ENCODE measurements at places on chromosomes 4 and X.

GRCh38 chr4:41683326-41683725 is 65.2 kb downstream of the PHOX2B start:
- peak; percentile 36 for DNase-seq

DNA sequence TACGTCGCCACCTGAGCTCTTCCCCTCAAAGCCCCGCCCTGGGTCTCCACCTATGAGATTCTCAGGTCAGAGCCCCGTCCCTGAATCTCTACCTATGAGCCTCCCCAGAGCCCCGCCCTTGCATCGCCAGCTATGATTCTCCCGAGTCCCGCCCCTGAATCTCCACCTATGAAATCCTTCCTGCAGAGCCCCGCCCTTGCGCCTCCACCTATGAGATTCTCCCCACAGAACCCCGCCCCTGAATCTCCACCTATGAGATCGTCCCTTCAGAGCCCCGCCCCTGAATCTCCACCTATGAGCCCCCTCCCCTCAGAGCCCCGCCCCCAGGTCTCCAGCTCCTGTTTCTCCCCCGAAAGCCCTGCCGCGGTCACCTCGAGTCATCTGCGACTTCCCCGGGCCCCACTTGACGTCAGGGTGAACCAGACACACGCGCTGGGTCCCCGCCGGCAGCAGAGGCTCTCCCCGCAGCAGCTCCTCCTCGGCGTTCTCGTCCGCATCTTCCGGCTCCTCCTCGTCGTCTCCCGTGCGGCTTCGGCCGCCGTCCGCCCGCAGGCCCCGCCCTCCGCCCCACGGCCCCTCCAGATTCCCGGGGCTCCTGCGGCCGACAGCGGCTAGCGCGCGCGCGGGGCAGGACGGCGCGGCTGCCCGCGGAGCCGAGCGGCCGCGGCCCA is 393 bp downstream of the GTPBP6 start:
- peak; percentile 98 for DNase-seq

DNA sequence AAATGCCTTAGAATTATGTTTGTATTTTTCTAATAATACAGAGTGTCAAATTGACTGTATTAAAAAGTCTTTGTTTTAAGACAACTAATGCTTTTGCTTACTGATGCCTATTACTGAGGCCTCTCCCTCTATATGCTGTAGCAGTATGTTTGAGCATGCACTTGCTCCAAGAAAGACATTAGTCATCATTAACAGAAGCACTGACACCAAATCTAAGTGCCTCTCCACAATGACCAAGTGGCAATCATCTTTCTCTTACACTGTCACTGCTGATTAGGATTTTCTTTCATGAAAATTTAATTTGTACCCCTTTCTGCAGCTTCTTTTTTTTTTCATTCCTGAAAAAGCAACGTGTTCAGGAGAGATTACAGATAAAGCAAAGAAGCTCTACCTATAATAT is 11.1 kb upstream of the MAB21L2 start:
- DNase-seq = no peak

- DNase-seq = no peak
These were observed 154.5 kb downstream of the ATP10D start for GRCh38 chr4:47639531-47639930.

DNA sequence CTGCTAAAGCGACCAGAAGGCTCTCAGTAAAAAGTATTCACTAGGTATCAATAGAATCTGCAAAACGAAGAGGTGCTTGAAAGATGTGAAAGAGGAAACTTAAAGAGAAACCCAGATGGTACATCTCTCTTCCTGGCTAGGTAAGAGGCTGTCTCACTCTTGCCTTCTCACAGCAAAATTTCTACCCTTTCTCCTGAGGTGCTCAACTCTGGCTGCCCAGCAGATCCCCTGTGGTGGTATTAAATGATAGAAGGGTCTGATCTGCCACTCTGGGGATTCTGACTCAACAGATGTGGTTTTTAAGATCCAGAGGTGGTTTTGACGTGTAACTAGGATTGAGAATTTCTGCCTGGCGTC is 14.9 kb upstream of the TSPAN5 start:
- DNase-seq = no peak

- DNase-seq = no peak
These were observed 7.5 kb upstream of the RNF4 start for GRCh38 chr4:2461246-2461960.

- DNase-seq = no peak
These were observed 88.7 kb upstream of the PLAC1 start for GRCh38 chrX:134747006-134747405.

- DNase-seq = peak; percentile 89
These were observed 21.4 kb downstream of the SPINK2 start for GRCh38 chr4:56799824-56800756.

DNA sequence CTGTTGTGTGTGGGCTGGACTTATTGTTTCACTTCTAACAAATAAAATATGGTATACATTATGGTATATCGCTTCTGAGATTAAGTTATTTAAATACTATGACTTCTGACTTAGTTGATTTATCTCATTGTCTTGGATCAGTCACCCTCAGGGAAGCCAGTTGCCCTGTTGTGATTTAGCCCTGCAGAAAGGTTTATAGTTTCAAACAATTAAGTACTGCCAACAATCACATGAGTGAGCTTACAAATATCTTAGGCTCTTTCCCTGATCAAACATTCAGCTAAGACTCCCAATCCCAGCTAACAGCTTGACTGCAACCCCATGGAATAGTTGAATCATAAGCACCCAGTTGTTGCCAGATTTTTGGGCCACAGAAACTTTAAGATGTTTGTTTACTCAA is 85.4 kb downstream of the MAGEC1 start:
- DNase-seq = no peak

GRCh38 chr4:178037459-178038214 is 595.4 kb upstream of the AGA start:
- no peak for DNase-seq

DNA sequence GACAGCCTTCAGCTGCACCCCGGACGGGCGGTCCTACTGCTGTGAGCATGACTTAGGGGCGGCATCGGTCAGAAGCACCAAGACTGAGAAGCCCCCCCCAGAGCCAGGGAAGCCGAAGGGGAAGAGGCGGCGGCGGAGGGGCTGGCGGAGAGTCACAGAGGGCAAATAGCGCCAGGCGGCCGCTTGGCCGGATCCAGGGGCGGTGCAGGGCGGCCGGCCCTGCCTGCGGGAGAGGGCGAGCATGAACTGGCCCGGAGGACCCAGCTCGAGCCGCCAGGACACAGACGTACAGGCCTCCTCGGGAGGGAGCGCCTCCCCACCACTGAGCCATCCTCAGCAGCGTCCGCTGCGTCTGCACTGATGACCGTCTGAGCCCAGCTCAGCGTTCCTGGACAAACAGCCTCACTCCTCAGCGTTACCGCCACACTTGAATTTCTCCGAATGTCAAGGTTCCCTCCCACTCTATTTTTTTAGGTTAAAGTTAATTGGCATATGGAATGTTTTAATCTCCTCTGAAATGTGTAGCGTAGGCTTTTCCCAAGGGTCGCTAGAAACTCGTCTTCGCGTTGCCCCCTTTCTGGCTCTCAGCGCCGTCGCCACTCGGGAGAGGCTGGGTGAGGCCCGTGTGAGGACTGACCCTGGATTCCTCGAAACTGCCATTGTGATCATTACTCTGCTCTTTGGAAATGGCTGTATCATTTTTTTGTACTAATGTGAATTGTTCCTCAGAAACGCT is 29.9 kb downstream of the NELFA start:
- DNase-seq = no peak

DNA sequence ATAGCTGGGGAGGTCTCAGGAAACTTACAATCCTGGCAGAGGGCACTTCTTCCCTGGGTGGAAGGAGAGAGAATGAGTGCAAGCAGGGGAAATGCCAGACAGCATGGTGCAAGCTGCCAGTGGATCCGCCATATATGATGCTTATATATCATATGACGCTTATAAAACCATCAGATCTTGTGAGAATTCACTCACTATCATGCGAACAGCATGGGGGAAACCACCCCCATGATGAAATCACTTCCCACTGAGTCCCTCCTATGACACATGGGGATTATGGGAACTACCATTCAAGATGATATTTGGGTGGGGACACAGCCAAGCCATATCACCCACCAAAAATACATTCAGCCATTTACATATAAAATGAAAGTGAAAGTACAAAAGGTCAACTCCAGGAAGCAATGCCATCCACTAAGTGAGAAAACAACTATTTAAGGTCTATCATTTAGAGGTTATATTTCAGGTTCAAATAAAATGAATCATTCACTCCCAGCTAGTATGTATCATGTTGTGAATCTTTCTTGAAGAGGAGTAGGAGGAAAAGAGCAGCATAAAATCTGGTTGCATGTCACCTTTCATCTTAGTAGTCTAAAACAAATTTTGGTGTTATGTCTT is 20.3 kb upstream of the DYNLT3 start:
- no peak for DNase-seq

- DNase-seq = no peak
These were observed 4.0 kb upstream of the KCNIP4 start for GRCh38 chr4:21952549-21952948.

- DNase-seq = no peak
These were observed 16.2 kb downstream of the SPOCK3 start for GRCh38 chr4:167218022-167218608.

- DNase-seq = no peak
These were observed 5.4 kb downstream of the GABRQ start for GRCh38 chrX:152642931-152643564.

DNA sequence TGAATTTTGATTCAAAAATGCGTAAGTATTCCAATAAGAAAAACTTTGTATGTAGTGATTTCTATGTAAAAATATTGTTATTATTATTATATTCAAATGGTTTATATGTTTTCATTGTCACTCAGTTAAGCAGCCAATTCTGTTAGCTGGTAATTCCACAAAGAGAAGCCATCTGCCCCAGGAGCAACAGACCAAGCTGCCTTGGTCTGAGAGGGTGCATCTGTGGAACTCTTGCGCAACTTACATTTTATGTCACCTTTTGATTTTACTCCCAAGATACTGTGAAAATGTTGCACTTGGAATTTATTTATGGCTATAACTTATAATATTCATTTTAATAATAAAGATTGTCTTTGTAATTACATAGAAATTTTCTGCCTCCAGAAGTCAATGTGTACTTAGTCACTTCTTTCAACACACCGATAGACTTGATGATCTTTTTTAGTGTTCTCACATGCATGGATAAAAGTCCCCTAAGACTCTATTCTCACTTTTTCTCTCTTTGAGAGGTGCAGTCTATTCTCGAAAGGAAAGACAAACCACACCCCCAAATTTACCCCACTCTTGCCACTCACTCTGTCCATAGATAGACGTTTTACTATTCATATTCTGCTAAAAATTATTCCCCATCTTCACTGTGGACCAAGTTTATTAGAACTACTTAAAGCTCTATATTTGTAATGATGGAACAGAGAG is 30.6 kb downstream of the GPR174 start:
- DNase-seq = no peak

GRCh38 chr4:168744021-168744420 is 247.2 kb downstream of the PALLD start:
- no peak for DNase-seq

GRCh38 chrX:1450361-1451161 is 2.1 kb downstream of the ASMTL start:
- DNase-seq = no peak

GRCh38 chrX:133849676-133850075 is 135.7 kb downstream of the GPC3 start:
- DNase-seq = no peak

- DNase-seq = peak; percentile 29
These were observed 1414.7 kb upstream of the TENM3 start for GRCh38 chr4:180828455-180829018.

DNA sequence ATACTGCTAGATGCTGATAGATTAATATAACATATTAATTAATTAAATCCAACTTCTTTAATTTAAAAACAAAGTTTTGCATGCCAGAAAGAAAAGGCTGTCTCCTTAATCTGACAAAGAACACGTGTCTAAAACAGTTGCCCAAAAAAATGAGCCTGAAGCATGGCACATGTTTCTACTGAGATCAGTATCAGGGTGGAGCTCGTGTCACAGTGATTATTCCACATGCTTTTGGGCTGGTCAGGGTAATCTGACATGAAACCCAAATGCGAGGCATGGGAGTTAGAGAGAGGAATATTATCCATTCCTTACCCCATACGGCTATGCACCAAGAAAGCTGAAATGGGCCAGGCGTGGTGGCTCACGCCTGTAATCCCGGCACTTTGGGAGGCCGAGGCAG is 79.4 kb upstream of the ADRA2C start:
- DNase-seq = peak; percentile 10

- no peak for DNase-seq
These were observed 32.4 kb upstream of the SLAIN2 start for GRCh38 chr4:48308901-48309300.

- DNase-seq = no peak
These were observed 132.8 kb downstream of the DCLK2 start for GRCh38 chr4:150211016-150211415.

- no peak for DNase-seq
These were observed 83.6 kb downstream of the ANAPC10 start for GRCh38 chr4:145014365-145014764.

DNA sequence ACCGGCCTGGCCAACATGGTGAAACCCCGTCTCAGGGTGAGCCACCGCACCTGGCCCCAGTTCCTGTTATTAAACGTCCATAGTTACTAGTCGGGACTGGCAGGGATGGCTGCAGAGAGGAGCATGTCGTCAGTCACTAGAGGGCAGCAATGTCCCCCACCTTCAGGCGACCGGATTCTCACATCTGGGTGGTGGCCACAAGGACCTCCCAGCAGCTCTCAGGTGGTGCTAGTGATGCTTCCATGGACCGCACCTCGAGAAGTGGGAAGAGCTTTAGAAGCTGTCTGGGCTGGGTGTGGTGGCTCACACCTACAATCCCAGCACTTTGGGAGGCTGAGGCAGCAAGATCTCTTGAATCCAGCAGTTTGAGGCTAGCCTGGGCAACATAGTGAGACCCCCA is 13.3 kb upstream of the IL3RA start:
- DNase-seq = peak; percentile 81

DNA sequence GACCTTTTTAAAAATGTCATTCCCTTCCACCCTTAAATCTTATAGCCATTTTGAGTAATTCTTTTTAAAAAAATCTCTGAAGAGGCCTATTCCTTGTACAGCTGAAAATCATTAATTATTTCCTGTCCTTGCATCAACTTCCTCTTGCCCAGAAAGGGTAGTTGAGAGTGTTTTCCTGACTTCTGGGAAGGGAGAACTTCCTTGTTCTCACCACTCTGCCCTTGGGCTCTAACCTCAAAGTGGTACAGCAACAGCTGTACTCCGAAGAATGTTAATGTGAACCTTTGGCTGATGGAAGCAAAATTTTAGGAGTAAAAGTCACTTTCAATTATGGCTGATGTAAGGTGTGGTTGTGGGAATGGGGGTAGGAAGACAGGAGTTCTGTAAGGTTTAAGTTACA is 15.1 kb upstream of the FABP2 start:
- DNase-seq = no peak

- no peak for DNase-seq
These were observed 52.6 kb downstream of the LIMCH1 start for GRCh38 chr4:41590591-41590990.

GRCh38 chr4:5940470-5941203 is 47.8 kb upstream of the CRMP1 start:
- DNase-seq = no peak

DNA sequence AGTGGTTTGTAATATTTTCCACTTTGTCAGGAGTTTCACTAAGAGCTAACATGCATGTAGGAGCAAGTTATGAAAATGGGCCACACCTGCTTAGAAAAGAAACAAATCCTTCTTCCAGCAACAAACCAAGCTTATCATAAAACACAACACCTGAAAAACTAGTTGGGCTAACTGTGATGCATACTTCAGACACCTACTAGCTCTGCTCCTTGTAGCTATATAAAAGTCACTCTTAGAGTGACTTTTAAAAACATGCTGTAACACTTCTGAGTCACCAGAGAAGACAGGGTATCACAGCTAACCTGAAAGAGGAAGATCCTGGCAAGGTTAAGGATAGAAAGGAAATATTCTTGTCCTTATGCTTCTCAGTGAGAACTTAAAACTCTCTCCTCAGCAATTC is 3.6 kb upstream of the SLAIN2 start:
- peak; percentile 66 for DNase-seq

Data from trophoblast cell (in vitro differentiated cells and primary cell).